ENCODE measurements at places on chromosomes 2 and 18.

- no peak overlapping the region for H3K27ac ChIP-seq
- DNase-seq, result no peak
- H3K4me3 ChIP-seq, result no peak overlapping the region
- H3K27me3 ChIP-seq, result no peaks in the 10 kb centered on the region
- H3K36me3 ChIP-seq, result peaks cover 4% of the 10 kb centered on the region
These were observed 84.7 kb downstream of the TNFRSF11A start for GRCh38 chr18:62409821-62410220.

DNA sequence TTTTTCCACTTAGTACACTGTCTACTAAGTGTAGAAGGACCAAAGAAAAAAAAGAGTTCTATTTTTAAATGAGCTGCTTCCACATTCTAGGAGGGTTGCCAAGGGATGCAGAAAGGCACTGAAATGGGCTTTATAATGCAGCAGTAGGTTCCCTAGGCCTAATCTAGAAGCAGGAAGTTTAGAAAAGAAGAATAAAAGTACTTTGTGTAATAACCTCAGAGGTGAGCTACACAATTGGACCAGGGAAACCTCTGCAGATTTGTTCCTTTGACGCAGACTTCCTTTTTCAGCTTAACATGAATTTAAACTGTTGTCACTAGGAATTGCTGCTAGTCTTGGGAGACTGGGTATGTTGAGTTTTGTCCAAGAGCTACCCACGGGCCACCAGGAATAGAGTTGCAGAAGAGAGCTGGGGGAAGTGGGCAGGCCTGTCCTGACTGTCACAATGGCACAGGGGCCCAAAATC lies 34.6 kb upstream of the RAB1A start:
- no peak overlapping the region for H3K4me3 ChIP-seq
- DNase-seq, result no peak
- peaks cover 13% of the 10 kb centered on the region for H3K4me1 ChIP-seq
- H3K27ac ChIP-seq, result no peak overlapping the region
- no peaks in the 10 kb centered on the region for H3K27me3 ChIP-seq

DNA sequence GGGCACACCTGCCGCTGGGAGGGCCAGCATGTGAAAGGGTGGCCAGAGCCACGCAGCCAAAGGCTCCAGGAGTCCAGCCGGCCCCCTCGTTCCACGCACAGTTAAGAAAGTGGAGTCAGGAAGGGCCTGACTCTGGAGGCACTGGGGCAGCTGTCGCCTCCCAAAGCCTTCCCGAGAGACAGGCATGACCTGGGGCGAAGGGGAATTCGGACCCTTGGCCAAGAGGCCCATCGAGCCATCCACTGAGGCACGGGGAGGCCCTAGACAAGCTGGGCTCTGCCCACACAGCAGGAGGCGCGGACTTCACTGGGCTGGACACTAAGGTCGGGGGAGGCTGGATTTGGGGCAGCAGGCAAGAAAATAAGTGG lies 38.5 kb upstream of the SNED1 start:
- H3K27me3 ChIP-seq, result peaks cover 2% of the 10 kb centered on the region
- no peaks in the 10 kb centered on the region for H3K4me1 ChIP-seq
- no peak for DNase-seq
- no peak overlapping the region for H3K27ac ChIP-seq

- no peaks in the 10 kb centered on the region for H3K4me1 ChIP-seq
- no peak overlapping the region for H3K4me3 ChIP-seq
- no peak for DNase-seq
These were observed 33.5 kb upstream of the DAPL1 start for GRCh38 chr2:158761621-158762020.

DNA sequence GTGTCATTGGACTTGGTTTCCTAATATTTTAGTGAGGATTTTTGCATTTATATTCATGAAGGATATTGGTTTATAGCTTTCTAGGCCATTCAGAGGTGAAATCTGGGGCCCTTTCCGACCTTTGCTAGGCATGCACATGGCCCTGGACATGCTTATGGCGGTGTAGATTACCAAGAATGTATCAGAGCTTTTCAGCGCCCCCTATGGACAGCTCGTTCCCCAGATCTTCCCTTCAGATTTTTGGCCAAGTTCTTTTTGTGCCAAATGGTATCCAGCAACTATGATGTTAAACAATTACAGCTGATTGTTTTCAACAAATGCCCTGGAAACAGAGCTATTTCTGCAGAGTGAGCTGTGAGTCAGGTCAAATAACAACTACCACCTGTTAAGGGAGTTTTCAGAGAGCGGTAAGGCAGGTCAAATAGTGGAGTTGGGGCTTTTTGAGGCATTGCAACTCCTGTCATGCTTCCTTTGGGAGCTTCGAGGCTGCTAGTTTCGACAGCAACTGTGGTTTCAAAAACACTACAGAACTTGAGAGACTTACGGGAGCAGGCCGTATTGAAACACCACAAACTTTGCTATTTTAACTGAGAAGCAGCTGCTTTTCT lies 188.3 kb downstream of the ZNF516 start:
- peaks cover 3% of the 10 kb centered on the region for H3K27me3 ChIP-seq
- no peak overlapping the region for H3K27ac ChIP-seq
- H3K4me3 ChIP-seq, result no peak overlapping the region
- DNase-seq, result no peak
- H3K4me1 ChIP-seq, result no peaks in the 10 kb centered on the region
- no peaks in the 10 kb centered on the region for H3K36me3 ChIP-seq

GRCh38 chr18:70339915-70340314 lies 51.1 kb downstream of the SOCS6 start:
- no peak overlapping the region for H3K27ac ChIP-seq
- H3K36me3 ChIP-seq, result no peaks in the 10 kb centered on the region
- no peak for DNase-seq
- no peaks in the 10 kb centered on the region for H3K27me3 ChIP-seq
- no peaks in the 10 kb centered on the region for H3K4me1 ChIP-seq
- H3K4me3 ChIP-seq, result no peak overlapping the region

DNA sequence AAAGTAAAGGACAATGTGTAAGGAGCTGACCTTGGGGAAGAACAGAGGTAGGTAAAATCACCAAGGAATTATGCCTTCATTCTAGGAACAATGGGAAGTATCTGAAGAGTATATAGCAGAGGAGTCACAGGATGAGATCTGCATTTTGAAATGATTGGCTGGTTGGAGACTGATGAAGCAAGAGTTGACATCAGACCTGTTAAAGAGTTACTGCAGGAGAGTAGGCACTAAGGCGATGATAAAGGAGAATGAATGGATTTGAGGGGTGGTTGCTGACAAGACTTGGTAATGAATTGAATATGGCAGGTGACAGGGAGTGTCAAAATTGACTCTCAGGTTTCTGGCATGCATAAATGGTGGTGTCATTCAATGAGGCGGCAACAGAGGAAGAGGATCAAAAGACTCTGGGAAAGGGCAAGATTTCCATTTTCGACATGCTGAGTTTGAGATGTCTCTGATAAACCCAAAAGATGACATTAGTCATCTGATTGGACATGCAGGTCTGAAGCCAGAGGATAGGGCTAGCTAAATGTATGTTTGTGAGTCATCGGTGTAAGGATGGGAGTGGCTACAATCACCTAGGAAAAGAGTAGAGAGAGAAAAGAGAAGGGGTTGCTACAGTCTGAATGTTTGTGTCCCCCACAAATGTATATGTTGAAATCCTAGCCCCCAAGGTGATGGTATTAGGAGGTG lies 236.5 kb downstream of the DYM start:
- no peaks in the 10 kb centered on the region for H3K27me3 ChIP-seq
- H3K27ac ChIP-seq, result no peak overlapping the region
- no peak for DNase-seq
- H3K4me1 ChIP-seq, result peaks cover 14% of the 10 kb centered on the region

All from activated CD4-positive, alpha-beta T cell treated with anti-CD3 and anti-CD28 coated beads, Interleukin-2, amount 10 ng/mL, durations not matched to agents 24 days and 14 days (primary cell).